Activated T-helper 1 cell treated with anti-CD3 and anti-CD28 coated beads, Interleukin-2, amount 50 U/mL, for 16 hours (primary cell): ENCODE measurements at places on chromosomes 3 and 15.

DNA sequence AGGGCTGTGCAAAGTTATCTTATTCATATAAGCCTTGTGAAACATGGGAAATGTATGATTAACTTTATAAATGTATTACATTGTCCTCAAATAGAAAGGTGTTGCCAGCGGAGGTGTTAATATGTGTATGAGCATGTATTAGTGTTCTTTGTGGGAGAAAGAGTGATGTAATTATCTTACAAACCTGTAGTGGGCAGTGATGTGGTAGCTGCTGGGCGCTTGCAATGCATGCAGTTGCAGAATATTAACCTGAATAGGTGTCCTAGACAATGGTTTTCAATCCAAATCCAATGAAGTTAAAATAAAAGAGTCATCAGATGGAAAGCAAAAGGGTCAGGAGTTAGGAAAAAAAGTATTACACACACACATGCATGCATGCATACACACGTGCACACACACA, 881.3 kb upstream of the CADM2 start:
- no peak for DNase-seq

DNA sequence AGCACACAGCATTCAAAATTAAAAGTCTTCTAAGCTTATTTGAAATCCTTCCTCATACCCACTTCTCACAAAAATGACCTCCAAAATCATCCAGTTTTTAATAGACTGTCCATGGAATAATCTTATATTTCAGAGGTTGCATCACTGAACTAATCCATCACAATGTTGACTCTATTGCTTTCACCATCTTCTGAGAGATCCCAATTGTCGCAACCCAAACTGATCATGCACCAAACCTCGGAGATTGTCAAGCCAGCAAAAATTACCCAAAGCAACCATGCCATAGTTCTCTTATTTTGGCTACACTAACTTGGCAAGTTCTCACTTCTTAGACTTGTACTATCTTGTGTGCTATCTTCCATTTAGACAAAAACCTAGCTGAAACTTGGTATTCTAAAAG, 75.5 kb downstream of the LRRFIP2 start:
- no peak for DNase-seq

GRCh38 chr3:13703071-13703470, 154.1 kb downstream of the FBLN2 start:
- DNase-seq, result no peak

- no peak for DNase-seq
These were observed 630.9 kb upstream of the TBL1XR1 start for GRCh38 chr3:177828208-177828565.

DNA sequence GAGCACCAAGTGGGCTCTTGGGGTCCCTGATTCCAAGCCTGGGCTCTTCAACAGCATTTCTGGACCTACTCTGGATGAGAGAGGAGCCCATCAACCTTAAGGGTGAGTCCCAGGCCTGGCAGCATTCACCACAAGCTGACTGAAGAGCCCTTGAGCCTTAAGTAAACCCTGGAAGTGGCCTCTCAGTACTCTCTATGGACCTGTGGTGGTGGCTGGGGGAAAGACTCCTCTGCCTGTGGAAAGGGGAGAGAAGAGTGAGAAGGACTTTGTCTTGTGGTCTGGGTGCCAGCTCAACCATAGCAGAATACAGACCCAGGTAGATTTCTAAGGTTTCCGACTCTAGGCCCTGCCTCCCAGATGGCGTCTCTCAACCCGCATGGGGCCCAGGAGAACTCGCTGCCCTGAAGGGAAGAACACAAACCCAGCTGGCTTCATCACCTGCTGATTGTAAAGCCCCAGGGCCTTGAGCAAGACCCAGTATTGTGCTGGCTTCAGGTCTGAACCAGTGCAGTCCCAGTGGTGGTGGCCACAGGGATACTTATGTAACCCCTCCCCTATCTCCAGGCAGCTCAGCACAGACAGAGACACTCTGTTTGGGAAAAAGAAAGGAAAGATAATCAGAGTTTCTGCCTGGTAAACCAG, 71.4 kb downstream of the TFDP2 start:
- DNase-seq, result no peak

DNA sequence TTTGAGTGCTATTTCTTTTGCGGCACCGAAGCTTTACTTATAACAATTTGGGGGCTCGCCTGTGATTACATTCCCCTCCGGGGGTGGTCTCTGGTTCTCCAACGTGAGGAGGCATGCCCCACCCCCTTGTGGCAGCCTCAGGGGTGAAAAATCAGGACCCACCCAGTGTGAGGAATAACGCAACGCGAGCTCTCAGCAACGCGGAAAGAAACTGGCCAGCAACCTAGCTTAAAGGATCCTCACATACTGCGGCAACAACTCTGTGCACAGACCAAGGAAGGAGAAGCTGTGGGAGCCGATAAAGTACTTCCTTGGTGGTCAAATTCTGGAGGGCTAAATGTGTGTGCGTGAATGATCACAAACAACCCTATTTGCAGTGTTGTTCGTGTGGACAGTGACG, 5.8 kb downstream of the IQCF1 start:
- no peak for DNase-seq

- no peak for DNase-seq
These were observed 12.6 kb downstream of the RORA start for GRCh38 chr15:61216519-61216918.

DNA sequence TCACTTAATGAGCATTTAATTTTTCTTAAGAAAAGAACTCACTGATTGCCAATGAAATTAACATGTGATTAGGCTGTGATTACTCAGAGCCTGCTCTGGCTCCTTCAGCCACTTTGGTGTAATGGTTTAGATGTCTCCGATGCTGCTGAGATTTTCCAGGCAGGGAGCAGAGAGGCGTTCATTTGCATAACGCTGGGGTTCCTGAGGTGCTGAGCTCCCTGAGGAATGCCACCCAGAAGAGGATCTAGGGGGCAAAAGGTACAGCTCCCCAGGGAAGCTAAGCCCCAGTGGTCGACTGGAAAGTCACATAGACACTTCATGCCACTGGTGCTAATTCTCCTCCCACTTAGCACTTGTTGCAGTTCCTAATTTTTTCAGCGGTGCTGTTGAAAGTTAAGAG, 119.5 kb downstream of the USP13 start:
- DNase-seq, result no peak

DNA sequence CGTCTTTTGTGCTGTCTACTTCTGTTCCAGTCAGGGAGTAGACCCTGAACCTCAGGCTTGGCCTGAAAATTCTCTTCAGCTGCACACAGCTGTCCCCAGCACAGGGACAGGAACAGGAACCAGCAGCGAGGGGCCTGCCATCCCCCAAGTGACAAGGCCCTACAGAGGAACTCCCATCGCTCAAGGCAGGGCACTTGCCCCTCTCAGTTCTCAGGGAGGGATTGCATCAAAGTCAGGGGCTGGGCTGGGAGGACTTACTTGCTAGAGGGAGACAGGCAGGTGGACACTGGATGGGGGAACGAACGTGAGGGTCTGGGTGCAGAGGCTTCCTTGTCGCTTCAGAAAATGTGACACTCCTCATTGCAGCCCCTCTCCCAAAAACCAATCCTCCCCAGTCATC, 163.6 kb downstream of the CHSY1 start:
- no peak for DNase-seq

DNA sequence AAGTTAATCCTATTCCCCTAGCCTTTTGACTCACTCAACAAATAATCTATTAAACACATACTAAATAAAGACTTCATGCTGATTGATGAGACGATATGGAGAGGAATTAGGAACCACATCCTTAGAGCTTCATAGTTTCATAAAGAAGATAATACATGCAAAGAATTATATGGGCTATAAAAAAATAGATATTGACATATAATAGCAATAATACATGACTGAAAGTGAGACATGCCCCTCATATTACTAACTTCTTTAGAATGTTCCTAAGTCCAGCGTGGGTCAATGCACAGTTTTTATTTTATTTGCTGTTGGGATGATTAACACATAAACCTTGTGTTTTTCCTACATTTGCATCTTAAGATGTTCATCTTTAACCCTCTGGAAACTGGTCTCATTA, 32.2 kb downstream of the SUCNR1 start:
- no peak for DNase-seq

GRCh38 chr15:89731275-89731674, 19.8 kb downstream of the MESP1 start:
- DNase-seq, result no peak

GRCh38 chr15:43249236-43249635, 17.5 kb downstream of the TGM5 start:
- no peak for DNase-seq

GRCh38 chr15:40776537-40777141, 6.9 kb downstream of the C15orf62 start:
- no peak for DNase-seq

- DNase-seq, result no peak
These were observed 1.9 kb upstream of the SPPL2A start for GRCh38 chr15:50767332-50767861.

DNA sequence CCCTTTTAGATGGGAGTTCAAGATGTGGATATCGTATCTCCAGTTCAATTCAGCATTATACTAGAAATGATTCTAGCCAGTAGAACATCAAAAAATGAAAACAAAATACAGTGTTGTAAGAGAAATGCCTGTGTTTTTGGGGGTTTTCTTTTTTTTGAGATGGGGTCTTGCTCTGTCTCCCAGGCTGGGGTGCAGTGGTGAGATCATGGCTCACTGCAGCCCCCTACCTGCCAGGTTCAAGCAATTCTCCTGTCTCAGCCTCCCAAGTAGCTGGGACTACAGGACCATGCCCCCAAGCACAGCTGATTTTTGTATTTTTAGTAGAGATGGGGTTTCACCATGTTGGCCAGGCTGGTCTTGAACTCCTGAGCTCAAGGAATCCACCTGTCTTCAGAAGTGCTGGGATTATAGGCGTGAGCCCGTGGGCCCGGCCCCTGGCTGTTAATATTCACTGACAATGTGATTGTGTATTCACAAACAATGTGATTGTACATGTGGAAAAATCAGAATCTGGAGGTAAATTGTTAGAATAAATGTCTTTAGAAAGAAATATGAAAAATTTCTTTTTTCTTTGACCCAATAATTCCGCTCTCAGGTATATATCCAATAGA, 59.0 kb downstream of the ARIH1 start:
- no peak for DNase-seq

DNA sequence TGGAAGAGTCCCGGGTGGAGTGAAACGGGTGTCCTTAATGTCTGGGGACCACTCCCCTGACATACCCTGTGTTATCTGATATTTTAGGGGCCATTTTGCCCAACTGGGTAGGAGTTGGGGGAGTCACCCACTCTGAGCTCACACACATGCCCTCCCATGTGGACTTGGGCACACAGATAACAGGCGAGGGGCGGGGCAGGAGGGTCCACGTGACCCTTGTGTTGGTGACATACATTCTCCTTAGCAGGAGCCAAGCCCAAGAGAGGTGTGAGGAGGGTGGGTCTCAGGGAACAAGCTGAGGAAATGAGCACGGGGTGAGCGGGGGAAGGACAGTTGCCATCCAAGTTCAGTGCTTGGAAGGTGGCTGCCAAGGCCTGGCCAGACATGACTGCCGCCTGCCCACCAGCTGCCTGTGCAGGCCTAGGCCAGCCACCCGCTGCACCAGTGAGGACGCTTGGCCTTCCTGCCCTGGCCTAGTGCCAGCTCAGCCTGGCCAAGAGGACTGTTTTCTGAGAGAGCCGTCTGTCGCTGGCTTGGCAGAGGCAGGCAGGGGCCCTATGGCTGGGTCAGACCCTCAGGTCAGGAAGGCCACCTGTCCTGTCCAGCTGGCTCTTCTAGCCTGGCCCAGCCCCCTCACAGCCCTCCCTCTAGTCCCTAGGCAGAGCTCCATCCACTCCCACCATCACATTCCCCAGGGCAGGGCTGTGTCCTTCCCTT, 31.3 kb upstream of the TMEM115 start:
- DNase-seq, result no peak
